Stimulated activated CD8-positive, alpha-beta memory T cell treated with anti-CD3 and anti-CD28 coated beads, Interleukin-7, amount 100 ng/mL, for 24 hours (primary cell): ENCODE measurements at places on chromosomes 3 and 15.

GRCh38 chr3:126917232-126917804 lies 65.6 kb upstream of the PLXNA1 start:
- DNase-seq = no peak

- DNase-seq = no peak
Observed at GRCh38 chr3:168416446-168416845, 320.7 kb upstream of the GOLIM4 start.

DNA sequence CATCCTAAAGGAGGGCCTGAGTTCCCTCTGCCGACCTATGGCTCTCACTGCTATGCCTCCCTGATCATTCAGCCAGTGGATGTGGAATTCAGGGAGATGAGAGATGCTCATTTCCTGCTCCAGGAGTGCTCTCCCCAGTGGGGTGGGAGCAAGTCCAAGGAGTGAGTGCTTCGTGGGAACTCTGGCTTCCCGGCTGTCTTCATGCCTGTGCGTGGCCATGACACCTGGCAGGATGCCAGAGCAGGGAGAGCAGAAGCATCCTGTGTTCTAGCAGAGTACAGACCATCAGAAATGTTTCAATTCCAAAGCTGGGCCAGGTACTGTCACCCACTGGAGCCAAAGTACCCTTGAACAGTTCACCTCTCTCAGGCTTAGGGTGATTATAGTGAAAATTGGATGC lies 45.1 kb downstream of the APH1B start:
- DNase-seq = no peak

DNA sequence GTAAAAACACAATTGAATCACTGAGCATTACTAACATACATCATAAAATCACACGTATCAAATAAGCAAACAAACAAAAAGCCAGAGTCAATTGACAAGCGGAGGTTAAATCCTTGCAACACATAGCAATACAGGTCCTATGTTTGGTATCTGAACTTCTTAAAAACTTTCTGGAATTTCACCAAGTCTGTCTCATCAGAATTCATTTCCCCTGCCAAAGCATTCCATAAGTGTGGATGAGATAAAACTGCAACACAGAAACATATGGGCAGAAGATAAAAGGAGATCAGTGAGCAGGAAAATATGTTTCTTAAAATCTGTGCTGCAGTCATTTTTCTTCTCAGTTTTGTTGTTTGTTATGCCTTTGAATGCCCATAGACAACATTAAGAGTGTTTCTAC lies 1155.5 kb downstream of the TBL1XR1 start:
- DNase-seq = no peak

DNA sequence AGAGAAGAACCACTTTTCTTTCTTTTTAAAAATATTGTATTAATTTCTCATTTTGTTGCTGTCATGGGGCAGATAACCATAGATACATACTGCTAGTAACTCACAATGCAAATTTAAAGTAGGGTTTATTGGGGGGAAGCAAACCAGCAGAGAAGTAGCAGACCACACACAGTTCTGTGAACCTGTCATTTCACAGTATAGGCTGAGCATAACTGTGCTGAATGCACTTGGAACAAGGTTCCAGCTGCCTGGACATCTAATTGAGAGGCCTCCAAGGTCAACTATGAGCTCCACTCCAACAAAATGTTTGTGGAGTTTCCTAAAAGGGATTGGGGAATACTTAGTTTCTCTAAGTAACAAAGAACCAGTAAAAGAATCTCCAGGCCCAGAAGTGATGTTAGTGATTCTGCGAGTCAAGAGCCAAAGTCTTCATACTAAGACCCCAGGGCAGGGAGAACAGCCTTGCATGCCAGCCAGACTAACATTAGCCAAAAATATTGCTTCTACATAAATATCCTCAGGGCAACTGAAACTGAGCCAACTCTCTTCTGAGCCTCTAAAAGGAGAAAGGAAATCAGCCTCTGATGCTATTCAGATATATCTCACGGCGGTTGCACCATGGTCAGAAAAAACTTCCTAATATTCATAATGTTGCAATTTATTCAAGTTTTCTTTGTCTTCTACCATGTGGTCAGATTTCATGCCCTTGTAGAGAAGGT lies 856.4 kb upstream of the ALCAM start:
- DNase-seq = no peak

- no peak for DNase-seq
Observed at GRCh38 chr3:186534113-186534669, 10.0 kb downstream of the CRYGS start.

GRCh38 chr3:175198991-175199783 lies 340.1 kb downstream of the NAALADL2 start:
- no peak for DNase-seq

DNA sequence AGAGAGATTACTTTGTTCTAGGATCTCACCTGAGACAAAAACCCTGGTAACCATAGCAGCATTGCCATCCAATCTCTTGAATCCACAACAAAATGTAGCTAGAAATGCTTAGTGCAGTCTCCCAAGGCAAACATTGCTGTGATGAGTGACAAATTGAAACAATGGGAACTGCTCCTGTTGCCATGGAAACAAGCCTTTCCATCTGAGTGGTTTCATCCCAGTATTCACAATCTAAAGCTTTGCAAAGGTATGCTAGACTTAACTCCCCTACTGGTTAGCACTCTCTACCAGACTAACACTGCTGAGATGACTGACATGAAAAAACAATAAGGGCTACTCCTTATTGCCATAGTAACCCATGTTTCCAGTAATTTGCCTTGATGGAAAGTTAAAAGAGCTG lies 172.6 kb upstream of the CNTN3 start:
- no peak for DNase-seq

GRCh38 chr3:106824856-106825255 lies 552.4 kb upstream of the CCDC54 start:
- DNase-seq = no peak

GRCh38 chr3:103684904-103685303 lies 1250.1 kb downstream of the ZPLD1 start:
- DNase-seq = no peak

GRCh38 chr3:38826001-38826400 lies 10.0 kb upstream of the SCN10A start:
- DNase-seq = no peak

DNA sequence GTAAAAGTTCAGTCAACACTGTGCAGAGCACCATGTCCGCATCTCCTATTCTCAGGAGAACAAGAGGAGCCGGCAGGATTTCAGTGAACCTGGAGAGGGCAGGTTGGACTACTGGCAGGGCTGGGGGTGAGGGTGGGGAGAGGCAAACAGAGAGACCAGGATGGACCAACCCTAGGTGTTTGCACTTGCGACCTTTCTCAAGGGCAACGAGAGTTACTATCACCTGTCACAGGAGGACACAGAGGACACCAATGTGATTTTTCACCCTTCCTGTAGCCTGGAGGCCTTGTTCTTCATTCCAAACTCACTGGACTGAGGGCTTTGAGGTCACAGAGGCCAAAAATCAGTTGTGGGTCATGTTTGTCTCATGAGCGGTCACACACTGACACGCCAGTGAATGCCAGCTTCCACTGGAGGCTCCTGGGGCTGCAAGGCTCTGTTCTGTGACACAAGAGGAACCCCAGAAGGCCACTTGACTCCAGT lies 89.5 kb downstream of the CPN2 start:
- DNase-seq = no peak

DNA sequence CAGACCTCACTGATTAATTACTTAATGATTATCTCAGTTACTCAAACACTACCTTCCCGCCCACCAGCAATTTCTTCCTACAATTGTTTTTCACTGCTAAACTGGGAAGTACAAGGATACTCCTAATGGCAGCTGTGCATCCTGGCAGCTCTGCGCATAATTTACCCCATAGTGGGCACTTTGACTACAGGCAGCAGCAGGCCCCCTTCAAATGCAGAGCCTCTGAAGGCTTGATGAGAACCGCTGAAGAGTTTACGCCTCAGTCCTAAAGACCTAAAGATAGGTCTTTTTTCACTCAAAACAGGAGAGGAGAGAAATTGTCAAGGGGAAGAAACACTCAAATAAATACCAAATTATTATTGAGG lies 10.7 kb downstream of the CCDC32 start:
- DNase-seq = no peak

GRCh38 chr3:153783741-153784480 lies 337.3 kb upstream of the ARHGEF26 start:
- DNase-seq = no peak

- DNase-seq = no peak
Observed at GRCh38 chr3:24387000-24387399, 107.7 kb downstream of the THRB start.

DNA sequence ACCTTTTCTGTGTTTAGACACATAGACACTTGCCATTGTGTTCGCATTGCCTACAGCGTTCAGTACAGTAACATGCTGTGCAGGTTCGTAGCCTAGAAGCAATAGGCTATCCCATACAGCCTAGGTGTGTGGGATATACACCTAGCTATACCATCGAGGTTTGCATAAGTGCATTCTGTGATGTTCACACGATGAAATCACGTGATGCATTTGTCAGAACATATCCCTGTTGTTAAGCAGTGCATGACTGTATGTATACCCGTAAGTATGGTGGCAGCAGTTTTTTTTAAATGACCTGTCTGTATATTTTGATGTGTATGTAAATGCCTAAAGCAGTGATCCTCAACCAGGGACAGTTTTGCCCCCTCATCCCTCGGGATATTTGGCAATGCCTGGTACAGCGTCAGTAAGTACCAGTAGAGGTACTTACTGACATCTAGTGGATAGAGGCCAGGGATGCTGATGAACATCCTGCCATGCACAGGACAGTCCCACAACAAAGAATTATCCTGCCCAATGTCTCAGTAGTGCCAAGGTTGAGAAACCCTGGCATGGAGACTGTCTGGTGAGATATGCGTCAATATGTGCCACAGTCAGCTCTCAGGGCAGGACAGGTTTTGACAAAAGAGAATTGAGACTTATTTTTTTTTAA lies 129.1 kb downstream of the HCN4 start:
- DNase-seq = no peak

DNA sequence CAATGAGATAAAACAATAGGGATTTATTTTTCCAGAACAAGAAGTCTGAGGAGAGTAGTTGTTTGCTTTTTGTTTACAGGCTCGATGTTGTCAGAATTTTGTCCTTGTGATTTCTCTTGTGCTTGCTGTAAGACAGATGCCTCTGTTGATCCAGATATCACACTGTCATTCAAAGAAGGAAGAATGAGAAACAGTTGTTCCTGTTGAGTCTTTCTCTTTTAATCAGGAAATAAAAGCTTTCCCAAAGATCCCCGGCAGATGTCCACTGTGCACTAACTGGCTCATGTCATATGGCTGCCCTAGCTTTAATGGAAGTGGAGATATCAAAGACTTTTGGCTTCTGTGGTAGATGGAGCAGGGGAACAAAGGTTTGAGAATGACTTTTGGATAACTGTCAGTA lies 6.8 kb downstream of the SERPINI1 start:
- no peak for DNase-seq

DNA sequence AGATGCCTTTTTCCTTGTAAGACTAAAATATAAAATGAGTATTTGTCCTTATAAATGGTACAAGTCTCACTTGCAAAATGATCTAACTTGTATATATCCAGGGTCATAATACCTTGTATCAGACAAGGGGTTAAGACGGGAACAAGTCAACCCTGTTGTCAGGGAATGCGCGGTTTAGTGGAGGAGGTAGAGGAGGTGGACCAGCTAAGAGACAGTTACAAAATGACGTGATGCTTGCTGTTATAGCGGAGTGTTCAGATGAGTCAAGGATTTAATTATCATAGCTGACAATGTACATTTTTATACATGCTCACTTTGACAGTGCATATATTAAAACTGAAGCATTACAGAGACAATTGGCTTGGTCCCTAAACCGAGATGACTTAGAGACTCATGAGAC lies 26.8 kb upstream of the KLHL25 start:
- DNase-seq = no peak
